A549 treated with Hydrocortisone at 1 μM for 4 hours (cell line): ENCODE measurements at places on chromosomes 16 and 17. TPM values are rescaled to one million over a fixed set of nuclear protein-coding genes. Genes with fewer than 3 reads are reported as not detected.

The TAT gene
- 0.03 to 0.06 TPM (median 0.05 TPM) in 4 of 5 replicates, not detected in the other for total RNA-seq

The PITPNM3 gene
- total RNA-seq: 1.7 to 2.8 TPM (median 2.1 TPM) in 5 replicates

The ASB16 gene
- 0.07 to 0.13 TPM (median 0.12 TPM) in 3 of 5 replicates, not detected in the others for total RNA-seq

The AIPL1 gene
- not detected in 5 replicates for total RNA-seq

The SLC16A13 gene
- total RNA-seq: 6.5 to 9.3 TPM (median 8.9 TPM) in 5 replicates

The CDH1 gene
- total RNA-seq: 4.2 to 4.5 TPM (median 4.3 TPM) in 5 replicates

The SHBG gene
- 0.35 to 0.85 TPM (median 0.60 TPM) in 5 replicates for total RNA-seq

The KRT222 gene
- total RNA-seq: 0.31 to 0.58 TPM (median 0.43 TPM) in 4 of 5 replicates, not detected in the other

The CTRB2 gene
- total RNA-seq: not detected in 5 replicates

The HSDL1 gene
- total RNA-seq: 17.9 to 20.4 TPM (median 18.9 TPM) in 5 replicates

The TBC1D26 gene
- total RNA-seq: 0.07 TPM in 1 of 5 replicates, not detected in the others

The HOXB9 gene
- 6.6 to 7.3 TPM (median 6.9 TPM) in 5 replicates for total RNA-seq

The SECTM1 gene
- 1.4 to 3.6 TPM (median 2.1 TPM) in 5 replicates for total RNA-seq

The CNGB1 gene
- total RNA-seq: 0.06 to 0.18 TPM (median 0.09 TPM) in 5 replicates
